ENCODE measurements at places on chromosomes 5 and 9.

DNA sequence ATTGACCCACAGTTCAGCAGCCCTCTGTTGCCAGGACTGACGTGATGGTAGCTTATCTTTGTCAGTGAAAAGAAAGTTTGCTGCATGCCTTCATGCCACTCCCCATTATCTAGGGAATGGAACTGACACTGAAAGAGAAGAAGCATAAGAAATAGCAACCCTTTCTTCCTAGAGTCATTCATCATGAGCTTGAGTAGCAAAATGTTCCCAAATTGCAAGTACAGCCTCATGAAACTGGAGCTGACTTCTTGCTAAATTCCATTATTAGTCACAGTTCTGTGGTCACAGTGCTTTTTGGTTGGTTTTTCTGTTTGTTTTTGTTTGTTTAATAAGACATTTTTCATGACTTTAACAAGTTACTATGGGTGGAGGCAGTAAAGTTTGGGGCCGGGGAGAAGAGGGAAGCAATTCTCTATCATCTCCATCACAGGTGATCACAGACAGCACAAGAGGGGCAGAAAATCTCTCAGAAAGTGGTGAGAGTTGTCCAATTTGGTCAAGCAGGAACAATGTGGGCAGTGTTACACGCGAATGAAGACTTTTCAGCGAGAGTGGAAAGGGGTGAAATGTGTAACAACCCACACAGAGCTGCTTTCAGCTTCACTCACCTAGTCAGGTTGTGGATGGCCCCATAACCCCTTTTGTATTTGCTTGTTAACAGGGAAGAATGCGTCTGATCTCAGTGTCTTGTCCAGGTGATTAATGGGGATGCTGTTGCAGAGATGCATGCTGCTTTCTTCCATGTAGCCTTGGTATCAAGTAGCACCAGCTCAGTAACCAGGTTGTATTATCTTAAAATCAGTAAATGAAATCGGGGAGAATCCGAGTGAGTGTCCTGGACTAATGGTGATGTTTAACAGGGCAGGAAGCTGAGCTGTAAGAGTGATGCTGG is 440.4 kb downstream of the DMRT2 start:
- DNase-seq: no peak

GRCh38 chr9:80932947-80933780 is 756.2 kb downstream of the TLE1 start:
- DNase-seq: no peak

DNA sequence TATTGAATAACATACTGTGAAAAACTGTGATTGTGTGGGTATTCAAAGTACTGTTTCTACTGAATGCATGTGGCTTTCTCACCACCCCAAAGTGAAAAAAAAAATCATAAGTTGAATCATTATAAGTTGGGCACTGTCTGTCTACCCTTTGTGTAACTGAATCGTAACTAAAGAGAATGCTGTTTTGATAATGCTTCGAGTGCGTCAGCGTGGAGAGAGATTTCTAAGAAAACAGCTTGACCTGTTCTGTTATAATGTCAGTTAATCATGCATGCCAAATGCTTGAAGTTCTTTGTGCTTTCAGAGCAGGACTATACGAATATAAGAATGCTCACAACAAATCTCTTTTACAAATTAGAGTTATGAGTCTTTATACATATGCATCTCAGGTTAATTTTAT is 148.8 kb upstream of the SGCD start:
- DNase-seq: no peak

DNA sequence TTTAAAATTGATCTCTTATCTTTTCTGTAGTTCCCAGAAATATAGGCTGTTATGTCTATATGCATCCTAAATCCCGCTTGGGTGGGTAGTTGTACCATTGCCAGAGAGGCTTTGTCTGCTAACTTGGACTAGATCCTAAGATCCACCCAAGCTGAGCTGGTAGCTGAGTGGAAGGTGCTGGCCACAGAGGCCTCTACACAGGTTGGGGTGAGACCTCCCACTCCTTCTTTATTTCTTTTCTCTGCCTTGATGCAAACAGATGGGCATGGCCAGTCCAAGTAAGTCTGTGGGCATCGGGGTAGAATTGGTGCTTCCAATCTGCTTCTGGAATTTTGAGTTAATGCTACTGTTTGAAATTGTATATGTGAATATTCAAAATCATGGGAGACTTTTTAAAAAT is 14.4 kb upstream of the GADD45G start:
- no peak for DNase-seq

GRCh38 chr5:75509546-75509945 is 1.9 kb downstream of the CERT1 start:
- peak; percentile 42 for DNase-seq

- peak; percentile 17 for DNase-seq
Observed at GRCh38 chr5:141392429-141393198, at the start of gene PCDHGA8. Gene PCDHGA8 (plus strand): TSS chr5:141392633. CDS start chr5:141392814, 181 bp downstream.

GRCh38 chr5:140245341-140245740 is 57.6 kb downstream of the PFDN1 start:
- DNase-seq: peak; percentile 31

DNA sequence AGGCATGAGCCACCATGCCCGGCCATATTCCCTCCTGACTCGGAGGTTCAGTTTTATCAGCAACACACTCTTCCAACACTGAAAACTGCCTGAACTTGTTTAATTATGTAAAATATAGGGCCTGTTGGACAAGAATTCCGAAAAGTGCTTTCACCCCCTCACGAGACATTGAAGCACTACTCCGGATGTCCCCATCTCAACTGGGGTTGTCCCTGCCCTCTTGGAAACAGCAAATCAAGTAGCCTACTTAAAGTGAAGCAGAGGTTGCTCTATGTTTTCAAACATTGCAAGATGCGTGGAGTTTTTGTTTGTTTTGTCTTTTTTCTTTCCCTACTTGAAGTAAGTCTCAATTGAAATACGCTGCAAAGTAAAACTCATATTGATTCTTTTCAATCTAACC is 7.6 kb downstream of the PTGER4 start:
- DNase-seq: no peak

DNA sequence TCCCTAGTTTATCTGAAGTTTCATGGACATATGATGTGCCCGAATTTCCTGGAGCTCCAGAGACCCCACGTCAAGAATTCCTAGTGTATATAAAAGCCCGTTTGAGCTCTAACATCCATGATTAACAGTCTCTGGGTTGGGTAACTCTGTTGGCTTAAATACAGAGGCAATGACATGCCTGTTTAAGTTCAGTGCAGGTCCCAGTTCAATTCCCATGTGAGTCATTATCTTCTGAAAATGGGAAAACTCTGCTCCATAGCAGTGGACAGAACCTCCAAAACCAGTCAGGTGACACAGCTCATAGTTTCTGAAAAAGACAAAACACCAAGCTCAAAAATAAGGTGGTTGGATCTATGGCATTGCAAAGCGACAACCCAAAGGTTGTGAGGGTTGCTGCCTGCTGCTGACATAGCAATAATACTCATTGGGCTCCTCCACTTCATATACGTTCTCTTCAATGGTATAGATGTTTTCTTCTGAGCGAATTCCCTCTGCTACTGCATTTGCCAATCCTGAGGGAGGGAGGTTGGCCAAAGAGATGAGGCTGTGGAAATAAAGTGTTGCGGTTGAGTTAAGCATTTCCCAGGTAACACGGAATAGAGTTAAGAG is 22.0 kb downstream of the HAVCR2 start:
- DNase-seq: no peak

DNA sequence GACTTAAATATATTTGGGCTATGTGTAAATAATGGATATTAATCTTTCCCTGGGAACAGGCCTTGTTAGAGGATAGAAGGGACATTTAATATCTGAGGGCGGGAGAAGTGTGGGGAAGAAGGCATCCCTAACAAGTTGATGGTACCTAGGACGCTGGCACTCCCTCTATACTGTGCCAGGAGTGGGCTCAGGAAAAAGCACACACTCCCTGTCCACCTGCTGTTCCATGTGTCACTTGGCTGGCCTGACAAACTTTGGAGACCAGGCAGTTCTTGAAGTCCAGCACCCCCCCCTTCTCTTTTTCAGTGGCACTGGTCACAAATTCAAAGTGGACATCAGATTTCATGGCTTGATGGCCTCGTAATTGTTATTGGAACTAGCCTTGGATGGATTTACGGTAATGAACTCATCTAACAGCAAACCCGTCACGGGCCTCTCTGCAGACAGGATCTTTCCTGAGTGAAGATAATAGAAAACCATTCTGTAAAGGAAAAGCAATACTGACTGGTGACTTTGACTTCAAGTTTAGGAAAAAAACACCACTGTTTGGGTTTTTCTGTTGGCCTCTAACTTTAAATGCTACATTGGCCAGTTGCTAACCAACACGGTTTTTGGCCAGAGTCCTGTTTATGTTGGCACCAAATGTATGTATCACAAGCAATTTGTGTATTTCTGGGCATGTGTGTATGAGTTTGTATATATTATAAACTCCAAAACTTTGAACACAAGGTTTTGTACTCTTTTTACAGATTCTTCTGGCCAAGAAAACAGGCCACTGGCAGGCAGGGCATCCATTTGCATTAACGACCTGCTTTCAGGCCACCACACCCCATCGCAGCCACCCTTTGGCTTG is 552.6 kb downstream of the CCDC171 start:
- DNase-seq: no peak

- DNase-seq: no peak
Observed at GRCh38 chr9:137397675-137398423, 25.1 kb downstream of the EXD3 start.

GRCh38 chr9:71352837-71353236 is 231.4 kb upstream of the TRPM3 start:
- no peak for DNase-seq

GRCh38 chr9:8252445-8252844 is 452.9 kb upstream of the DMAC1 start:
- DNase-seq: no peak

- DNase-seq: no peak
Observed at GRCh38 chr9:37976714-37977477, 73.0 kb upstream of the SLC25A51 start.

GRCh38 chr5:61440086-61440485 is 108.0 kb downstream of the ZSWIM6 start:
- DNase-seq: no peak

DNA sequence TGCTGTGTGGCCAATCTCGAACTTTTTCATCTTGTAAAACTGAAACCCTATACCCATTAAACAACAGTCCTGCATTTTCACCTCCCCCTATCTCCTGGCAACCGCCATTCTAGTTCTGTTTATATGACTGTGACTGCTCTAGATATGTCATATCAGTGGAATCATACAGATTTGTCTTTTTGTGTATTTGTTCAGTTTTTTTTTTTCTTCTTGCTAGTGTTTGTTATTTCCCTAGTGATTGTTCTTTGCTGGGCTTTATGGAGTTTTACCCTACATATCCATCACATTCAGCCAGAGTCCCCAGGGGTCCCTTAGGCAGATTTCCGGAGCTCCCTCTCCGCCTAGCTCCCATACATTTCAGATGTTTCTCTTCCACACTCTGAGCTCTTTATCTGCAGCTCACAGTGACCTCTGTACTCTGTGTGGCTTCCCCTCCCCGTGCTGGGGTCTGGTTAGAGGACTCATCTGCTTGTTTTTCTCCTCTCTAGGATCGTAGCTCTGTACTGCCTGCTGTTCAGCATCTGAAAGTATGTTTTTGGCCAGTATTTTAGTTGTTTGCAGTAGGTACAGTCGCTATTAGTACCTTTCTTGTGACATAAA is 25.1 kb upstream of the CARTPT start:
- DNase-seq: no peak

- DNase-seq: peak; percentile 16
Observed at GRCh38 chr9:112443200-112443599, 43.4 kb upstream of the KIAA1958 start.

DNA sequence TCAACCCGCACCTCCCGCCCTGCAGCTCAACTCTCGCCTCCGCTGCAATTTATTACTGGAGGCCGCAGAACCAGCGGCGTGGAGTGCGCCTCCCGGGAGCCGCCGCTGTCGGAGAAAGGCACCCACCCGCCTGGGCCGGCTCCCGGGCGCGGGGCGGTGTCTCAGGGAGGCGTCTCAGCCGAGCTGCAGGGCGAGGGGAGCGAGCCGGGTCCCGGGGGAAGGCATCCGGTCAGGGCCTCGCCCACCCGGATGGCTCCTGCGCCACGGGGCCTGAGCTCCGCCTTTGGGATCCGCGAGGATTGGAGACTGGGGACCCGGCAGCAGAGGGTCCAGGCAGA is 32.9 kb downstream of the TSPAN17 start:
- no peak for DNase-seq

DNA sequence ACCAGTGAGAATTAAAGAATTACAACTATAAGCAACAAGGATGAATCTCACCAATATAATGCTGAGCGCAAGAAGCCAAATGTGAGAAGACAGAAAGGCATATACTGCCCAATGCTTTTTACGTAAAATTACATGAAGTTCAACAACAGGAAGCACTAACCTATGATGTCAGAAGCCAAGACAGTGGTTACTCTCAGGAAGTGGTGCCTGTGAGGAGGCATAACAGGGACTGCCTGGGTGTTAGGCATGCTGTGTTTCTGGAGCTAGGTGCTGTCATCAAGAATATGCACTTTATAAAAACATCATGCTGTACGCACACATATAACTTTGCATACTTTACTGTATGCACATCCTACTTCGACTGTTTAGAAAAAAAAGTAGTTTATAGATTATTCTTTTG is 30.1 kb downstream of the FRMD3 start:
- DNase-seq: peak; percentile 55

DNA sequence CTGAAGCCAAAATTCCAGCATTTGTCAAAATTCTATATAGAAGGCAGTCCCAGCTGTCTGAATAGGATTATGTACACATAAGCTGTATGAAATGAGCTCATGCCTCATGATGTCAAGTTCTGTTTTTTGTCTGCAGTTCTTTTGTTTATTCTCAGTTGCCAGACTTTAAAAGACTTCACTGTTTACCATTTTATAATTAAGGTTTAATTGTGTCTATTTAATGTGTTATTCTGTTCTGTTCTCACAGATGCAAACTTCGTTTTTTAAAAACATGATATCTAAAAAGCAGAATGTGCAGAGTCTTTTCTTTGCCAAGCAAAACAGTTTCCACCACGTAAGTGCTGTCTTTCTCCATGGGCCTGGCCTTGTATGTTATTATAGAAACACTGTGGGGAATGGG is 31.1 kb downstream of the ERAP1 start:
- DNase-seq: no peak

DNA sequence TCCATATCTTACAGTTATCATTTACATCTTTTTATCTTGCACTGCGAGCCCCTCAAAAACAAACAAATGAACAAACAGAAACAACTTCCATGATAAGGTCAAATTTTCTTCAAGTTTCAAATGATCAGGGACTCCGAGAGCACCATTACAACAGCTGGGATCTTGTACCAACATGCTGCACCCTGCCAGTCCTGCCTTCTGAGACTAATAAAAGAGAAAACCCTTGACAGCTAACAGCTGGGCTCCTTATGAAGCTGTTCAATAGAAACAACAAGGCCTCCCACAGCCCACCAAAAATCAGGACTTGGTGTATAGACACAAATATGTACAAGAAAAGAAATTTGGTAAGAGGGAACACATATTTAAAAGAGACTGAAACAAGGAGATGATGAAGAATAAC is 985.3 kb upstream of the DMAC1 start:
- DNase-seq: no peak

GRCh38 chr9:137048655-137049543 is 2.9 kb upstream of the NPDC1 start:
- no peak for DNase-seq

- DNase-seq: no peak
Observed at GRCh38 chr9:87354147-87354546, 143.5 kb upstream of the DAPK1 start.

- DNase-seq: no peak
Observed at GRCh38 chr5:176181271-176181855, 56.9 kb upstream of the SIMC1 start.

GRCh38 chr5:73160239-73160671 is 12.7 kb upstream of the TMEM174 start:
- DNase-seq: no peak

- DNase-seq: no peak
Observed at GRCh38 chr9:114126247-114127060, 27.4 kb upstream of the KIF12 start.

- DNase-seq: no peak
Observed at GRCh38 chr9:3238236-3238635, 287.6 kb downstream of the RFX3 start.

All from AML-193 (cell line).